ENCODE measurements at places on chromosomes 2 and 18.

GRCh38 chr2:238290091-238290509 lies 1.7 kb upstream of the PER2 start:
- DNase-seq: peak; percentile 40

DNA sequence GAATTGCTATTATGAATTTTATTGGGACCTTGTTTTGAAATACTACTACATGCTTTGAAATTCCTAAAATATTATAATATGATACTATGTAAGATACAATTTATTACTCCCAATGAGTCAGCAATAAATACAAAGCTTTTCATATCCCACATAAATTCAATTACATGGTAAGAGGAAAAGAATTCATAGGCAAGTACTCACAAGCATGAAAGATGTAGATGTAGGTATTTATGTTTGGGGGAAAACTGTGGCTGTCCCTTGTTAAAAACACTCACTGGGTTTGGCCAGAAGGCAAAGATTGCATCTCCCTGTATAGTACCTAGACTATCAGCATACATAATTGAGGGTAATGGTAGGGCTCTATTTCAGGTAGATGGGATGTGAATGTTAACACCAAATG lies 90.4 kb downstream of the MBD2 start:
- no peak for DNase-seq

DNA sequence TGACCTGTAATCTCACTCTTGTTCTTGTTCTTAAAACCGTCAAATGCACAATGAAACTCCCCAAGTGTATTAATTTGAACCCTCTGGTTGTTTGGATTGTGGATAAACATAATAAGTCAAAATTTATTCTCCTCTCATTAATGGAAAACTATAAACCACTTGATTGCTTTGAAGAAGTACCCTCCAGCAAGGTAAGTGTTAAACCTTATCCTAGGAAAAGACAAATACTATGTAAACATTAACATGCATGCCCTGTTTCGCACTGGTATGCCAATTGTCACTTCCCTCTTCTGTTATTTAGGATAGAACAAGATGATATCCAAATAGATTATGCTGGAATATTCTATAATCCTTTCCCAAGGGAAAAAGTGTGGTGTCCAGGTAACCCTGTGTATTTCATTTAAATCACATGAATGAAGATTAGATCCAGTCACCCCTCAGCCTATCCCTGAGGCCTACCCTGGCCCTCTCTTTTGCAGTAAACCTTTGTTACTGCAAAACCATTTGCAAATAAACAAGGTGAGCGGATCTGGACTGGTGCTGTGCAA lies 1.3 kb downstream of the ADI1 start:
- DNase-seq: peak; percentile 23

- no peak for DNase-seq
Measured at GRCh38 chr2:71332435-71332796, 834 bp downstream of the ZNF638 start.

GRCh38 chr2:238711346-238711745 lies 136.5 kb upstream of the TWIST2 start:
- DNase-seq: no peak

DNA sequence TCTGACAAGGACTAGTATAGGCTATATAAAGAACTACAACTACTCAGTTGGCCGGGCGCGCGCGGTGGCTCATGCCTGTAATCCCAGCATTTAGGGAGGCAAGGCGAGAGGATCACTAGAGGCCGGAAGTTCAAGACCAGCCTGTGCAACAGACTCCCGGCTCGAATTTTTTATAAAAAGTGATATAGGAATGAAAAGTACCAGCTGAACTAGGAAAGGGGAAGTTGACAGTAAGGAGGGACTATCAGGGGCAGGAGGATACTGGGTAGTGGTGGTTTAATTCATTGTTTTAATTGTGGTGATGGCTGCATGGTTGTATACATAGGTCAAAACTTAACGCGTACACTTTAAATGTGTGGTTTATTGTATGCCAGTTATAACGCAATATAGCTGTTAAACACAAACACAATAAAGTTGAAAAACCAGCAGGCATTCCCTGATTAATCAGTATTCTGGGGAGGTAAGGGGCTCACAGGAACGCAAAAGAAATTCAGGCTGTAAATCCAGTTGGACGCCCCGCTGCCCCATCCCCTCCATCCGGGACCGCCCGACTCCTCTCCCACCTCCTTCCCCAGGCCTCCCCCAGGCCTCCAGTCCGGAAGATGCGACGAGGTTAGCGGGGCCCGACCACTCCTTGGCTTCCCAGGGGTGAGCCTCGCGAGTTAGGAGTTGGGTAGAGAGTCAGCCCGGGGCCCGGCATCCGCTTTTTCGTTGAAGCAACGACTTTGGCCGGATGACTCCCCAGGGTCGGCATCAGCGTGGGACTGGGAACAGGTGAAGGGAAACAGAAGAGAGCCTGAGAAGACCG lies 746 bp upstream of the POLR1B start:
- DNase-seq: peak; percentile 90

- no peak for DNase-seq
Measured at GRCh38 chr18:43278355-43278754, 1.1 kb upstream of the SYT4 start.

DNA sequence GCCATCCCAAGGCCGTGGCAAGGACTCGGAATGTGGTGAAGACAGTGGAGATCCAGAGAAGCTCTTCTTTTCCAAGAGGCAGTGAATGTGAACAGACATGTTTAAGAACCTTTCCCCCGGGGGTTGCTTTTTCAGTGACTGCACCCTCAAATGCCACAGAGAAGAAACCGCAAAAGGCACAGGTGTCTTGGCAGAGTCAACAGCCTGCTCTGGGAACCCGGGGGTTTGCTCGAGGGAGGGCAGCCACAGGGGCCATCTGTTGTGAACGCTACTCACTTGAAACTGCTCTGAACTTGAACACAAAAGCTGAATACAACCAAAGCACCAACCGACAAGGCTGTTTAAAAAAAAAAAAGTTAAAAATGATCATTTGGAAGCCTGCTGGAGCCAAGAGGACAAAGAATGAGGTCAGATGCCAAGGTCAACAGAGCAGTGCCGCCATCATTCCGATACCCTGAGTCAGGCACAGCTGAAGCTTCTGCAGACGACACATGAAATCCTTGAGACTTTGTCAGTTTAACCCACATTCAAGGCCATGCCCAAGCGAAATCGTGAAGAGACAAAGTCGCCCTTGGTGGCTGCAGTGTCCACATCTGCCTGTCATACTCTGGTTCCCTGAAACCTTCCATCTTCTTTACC lies 47.4 kb downstream of the PSMG2 start:
- DNase-seq: no peak

- peak; percentile 74 for DNase-seq
Measured at GRCh38 chr2:217568289-217568971, 434.4 kb downstream of the TNS1 start.

GRCh38 chr2:134020608-134021007 lies 233.3 kb upstream of the MGAT5 start:
- no peak for DNase-seq

GRCh38 chr2:212027681-212028628 lies 510.6 kb downstream of the ERBB4 start:
- DNase-seq: no peak

DNA sequence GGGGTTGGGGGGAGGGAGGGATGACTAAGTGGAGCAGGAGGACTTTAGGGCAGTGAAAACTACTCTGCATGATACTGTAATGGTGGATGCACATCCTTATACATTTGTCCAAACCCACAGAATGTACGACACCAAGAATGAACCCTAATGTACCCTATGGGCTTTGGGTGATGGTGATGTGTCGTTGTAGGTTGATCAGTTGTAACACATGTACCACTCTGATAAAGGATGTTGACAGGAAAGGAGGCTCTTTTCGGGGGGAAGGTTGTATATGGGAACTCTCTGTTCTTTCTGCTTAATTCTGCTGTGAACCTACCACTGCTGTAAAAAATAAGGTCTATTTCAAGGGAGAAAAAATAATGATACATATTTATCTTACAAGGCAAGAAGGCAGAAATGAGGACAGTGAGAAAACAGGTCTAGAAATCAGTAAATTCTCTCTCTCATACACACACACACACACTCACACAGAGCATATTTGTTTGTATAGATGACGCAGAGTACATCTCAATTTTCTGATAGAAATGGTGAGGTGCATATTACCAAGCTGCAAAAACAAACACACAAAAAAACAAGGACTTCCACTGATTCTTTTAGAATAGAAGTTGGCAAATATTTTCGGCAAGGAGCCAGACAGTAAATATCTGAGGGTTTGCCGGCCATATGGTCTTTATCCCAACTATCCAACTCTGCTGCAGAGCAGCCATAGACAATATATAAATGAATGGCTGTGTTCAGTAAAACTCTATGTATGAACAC lies 20.2 kb downstream of the FAM124B start:
- peak; percentile 40 for DNase-seq

DNA sequence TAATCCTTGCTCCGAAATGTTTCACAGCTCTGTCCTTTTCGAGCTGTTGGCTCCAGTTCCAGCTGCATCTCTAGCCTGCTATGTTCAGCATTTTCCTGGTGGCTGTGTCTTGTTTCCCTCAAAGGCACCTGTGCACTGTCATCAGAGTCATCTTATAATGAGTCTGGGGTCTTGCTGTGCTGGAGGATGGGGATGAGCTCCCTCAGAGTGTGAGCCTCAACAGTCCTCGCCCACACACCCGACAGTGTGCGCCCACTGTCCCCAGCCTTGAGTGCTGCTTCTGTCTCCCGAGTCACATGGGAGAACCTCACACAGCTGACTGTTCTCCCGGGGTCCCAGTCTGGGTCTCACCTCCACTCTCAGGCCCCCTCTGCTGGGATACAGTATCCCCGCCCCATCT lies 25.4 kb downstream of the SPP2 start:
- no peak for DNase-seq

DNA sequence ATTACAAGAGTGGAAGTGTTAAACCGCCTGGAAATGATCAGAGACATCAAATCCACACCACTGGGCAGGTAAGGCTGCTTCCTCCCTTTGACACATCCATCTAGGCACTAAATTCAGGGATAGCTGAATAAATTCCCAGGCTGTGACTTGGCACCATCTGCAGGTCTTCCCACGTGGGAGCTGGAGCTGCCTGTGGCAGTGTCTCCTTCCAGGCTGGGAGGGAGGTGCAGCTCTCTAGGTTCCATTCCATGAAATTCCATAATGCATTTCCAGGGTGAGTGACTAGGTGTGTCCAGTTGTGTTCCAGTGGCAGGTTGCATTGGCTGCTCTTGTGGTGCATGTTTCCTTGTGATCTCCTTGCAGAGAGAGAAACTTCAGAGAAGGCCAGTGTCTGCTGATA lies 188.9 kb upstream of the CXCR4 start:
- no peak for DNase-seq

- no peak for DNase-seq
Measured at GRCh38 chr2:113357071-113357470, 78.3 kb upstream of the PAX8 start.

DNA sequence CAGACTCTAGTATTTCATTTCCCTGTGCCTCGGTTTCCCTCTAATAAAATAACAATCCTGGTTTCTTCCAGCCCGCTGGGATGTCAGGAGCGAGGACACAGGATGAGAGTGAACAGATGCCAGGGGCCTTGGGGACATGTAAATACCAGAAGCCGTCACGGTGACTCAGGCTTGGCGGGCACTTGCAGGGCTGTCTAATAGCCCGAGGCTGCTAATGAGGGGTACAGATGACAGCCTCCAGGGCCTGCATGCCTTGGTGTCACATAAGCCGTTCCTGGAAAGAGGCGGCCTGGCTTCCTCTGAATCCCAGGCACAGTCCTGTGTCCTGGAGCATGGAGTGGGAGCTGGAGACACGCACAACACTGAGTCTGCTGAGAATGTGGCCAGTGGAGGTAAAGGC lies 28.2 kb downstream of the HS1BP3 start:
- peak; percentile 84 for DNase-seq

DNA sequence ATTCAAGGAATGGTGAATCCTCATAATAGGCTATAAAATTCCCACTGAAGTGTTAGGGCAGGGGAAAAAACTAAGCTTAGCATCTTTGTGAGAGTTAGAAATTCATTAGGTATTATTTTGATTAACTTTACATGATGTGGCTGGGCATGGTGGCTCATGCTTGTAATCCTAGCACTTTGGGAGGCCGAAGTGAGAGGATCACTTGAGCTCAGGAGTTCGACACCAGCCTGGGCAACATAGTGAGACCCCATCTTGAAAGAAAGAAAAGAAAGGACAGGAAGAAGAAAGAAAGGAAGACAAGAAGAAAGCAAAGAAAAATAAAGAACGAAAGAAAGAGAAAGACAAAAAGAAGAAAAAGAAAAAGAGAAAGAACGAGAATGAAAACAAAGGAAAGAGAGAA lies 40.0 kb downstream of the SNRPD1 start:
- DNase-seq: no peak

DNA sequence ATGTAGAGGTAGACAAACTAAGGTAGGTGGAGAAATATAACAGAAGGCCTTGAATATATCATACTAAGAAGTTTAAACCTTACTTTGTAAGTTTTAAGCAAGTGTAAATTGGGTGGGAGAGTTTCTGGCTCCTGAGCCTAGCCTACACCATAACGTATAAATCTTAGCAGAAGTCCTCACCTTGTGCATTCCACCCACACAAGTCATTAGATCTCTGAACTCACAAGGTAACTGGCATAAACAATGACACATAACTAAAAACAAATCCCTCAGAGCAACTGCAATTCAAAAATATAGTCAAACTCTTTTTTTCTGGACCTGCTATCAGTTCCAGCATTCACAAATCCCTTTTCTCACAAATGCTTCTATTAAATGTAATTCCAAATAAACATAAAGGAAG lies 9.4 kb downstream of the REV1 start:
- no peak for DNase-seq

DNA sequence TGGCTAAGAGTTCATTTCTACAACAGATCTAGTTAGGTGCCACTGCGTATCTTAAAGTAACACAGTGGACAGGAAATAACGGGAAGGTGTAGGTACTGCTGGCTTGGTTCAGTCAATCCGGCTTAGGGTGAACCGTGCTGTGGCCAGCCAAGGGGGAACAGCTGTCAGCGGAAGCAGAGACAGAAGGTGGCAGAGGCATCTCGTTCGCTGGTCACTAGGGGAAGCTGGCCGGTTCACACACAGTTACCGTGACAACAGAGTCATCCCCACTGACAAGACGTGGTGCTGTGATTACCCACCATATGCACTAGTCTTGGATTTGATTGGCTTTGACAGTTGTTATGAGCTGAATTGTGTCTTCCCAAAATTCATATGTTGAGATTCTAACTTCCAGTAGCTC lies 58.8 kb upstream of the HDAC4 start:
- DNase-seq: no peak

- no peak for DNase-seq
Measured at GRCh38 chr2:240996834-240997140, 1.6 kb upstream of the SNED1 start.
